ENCODE measurements at places on chromosomes 12 and 14.

DNA sequence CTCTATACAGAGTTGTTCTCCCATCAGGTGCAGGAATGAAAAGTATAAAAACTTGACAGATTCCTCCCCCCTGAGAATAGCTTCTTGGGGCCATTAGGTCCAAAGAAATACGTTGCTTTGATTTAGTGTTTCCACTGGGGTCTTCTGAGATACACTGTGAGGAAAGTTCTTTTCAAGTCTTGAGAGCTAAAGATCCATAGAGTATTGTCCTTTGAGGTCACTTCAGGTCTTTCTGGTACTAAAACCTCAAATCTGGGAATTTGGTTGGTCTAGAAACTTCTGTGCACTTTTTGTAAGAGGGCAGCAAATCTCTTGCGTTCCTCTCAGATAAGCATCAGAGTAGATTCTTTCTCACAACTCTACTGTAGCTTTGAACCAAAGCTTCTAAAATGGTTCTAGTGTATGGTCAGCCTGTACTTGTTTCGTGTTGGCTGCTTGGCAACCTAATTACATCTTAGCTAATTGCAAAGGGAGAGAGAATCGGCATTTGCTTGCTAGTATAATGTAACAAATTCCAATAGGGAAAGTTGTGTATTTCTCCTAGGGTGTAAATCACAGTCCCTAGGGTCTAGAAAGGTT is 10.0 kb downstream of the SRSF5 start:
- DNase-seq, result no peak

DNA sequence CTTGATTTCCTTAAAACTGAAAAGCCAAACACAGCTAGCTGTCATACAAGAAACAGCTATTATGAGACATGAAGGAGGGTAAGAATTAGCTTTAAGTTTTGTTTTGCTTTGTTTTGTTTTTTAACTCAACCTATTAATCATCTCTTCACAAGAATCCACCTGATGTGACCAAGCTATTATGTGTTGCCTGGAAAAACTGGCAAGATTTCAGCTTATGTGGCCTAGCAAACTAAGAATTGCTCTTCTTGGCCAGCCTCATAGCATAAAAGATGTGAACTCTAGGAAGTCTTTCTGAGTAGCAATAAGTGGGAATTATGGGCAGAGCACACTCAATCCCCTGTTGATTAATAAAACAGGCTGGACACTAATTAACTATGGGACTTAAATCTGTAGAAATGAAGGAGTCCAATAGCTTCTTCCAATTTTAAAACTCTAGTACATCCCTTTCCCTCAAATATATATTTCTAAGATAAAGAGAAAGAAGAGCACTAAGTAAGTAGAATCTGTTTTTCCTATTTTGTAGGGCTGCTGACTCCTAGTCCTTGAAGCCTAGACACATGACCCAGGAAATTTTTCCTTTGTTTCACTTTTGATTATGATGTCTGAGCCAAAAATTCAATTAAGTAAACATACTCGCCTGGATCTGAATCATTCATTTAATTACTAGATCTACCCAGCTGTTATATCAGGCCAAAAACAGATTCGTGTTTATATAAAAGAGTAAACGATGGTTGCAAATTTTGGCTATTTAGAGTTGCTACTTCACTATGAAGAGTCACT is 75.7 kb downstream of the GTF2A1 start:
- no peak for DNase-seq

DNA sequence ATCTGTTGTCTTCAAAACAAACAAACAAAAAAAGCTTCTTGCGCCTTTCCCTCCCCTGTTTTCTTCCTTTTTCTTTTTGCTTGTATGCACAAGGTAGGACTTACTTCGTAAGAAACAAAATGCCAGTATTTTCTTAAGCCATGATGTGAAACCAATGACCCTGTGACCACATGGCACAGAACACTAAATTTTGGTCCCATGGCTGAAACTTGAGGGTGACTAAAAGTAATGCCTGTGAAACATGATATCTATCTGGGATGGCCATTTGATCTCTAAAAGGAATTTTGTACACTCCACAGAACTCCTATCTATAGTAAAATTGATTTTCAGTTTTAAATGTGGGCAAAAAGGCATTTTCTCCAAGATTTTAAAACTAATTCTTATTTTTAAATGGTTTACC is 63.6 kb downstream of the PAPOLA start:
- no peak for DNase-seq

GRCh38 chr12:51907083-51907855 is at the start of gene ACVRL1:
TSS of gene ACVRL1 (plus strand) at chr12:51907504. CDS start at chr12:51912475, 4,971 bp downstream.
- DNase-seq, result no peak

GRCh38 chr12:125689576-125690410 is 624.6 kb downstream of the AACS start:
- no peak for DNase-seq

GRCh38 chr14:94340533-94340932 is 17.4 kb upstream of the SERPINA6 start:
- DNase-seq, result no peak

Measured in CD8-positive, alpha-beta T cell (primary cell).